ENCODE measurements at places on chromosomes 1 and 21.

- DNase-seq, result peak; percentile 84
Observed at GRCh38 chr1:167629681-167630567, at the start of gene RCSD1. RCSD1 (plus strand) TSS chr1:167630232; CDS start chr1:167630424, 192 bp downstream.

GRCh38 chr1:31937300-31938183, 626 bp downstream of the PTP4A2 start:
- peak; percentile 74 for DNase-seq

GRCh38 chr1:24074817-24075589, 36.9 kb downstream of the MYOM3 start:
- DNase-seq, result no peak

- DNase-seq, result no peak
Observed at GRCh38 chr1:212225871-212226302, 59.3 kb upstream of the PPP2R5A start.

- peak; percentile 74 for DNase-seq
Observed at GRCh38 chr1:37513795-37514349, 694 bp downstream of the MEAF6 start.

GRCh38 chr21:33835920-33836319, 79.7 kb downstream of the ATP5PO start:
- DNase-seq, result no peak

DNA sequence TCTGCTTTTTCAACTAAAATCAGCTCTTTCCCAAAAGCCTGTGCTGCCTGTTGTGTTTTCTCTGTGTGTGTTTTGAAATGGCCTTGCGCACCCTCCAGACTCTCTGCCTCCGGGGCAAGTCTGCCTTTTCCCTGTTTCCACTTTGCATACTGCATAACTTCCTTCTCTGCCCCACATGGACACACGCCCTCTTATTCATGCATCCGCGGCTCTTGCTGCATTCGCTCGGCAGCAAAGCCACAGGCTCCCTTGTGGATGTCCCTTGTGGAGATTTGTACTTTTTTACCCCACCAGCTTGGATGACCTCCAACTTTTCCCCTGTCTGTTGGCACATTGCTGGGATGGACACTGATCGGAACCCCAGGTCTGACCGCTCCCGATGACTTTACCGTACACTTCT, 147.6 kb downstream of the ADSS2 start:
- DNase-seq, result no peak

DNA sequence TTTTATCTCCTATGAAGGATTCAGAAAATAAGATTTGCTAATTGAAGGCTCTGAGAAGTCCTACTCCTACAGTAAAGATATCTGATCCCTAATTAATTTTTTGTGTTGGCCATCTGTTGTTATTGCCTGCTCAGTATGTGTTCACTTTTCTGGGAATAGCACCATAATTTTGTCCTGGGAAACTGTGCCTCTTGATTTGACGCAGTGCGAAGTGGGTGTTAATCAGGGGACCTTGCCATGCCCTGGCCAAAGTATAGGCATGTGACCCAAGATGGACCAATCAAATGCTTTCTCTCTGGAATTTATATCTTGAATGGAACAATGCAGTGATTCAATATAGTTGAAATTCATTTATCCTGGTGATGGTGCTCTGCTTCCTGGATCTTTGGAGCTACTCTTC, 30.4 kb upstream of the GNG12 start:
- DNase-seq, result no peak

GRCh38 chr1:227949954-227950734, 2.4 kb upstream of the WNT9A start:
- no peak for DNase-seq

DNA sequence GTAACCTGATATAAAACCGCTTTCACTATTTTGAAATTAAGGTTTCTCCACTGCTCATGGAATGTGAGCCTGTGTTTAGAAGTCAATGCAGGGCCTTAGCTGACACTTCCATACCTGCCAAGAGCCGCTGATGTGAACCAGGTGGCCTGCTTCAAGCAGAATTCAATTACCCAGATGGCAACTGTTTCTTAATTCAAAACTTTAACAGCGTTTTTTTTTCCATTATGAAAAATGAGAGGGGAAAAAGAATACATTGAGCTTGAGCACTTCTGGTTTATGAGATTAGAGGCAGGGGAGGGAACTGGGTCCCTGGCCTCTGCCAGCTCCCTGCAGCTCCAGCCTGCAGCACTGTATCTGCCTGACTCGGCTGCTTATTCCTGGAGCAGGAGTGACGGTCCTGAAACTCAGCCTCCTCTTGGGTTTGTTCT, 7.7 kb upstream of the ATP1A1 start:
- no peak for DNase-seq

- DNase-seq, result peak; percentile 41
Observed at GRCh38 chr1:30856260-30856790, 52.2 kb downstream of the SDC3 start.

DNA sequence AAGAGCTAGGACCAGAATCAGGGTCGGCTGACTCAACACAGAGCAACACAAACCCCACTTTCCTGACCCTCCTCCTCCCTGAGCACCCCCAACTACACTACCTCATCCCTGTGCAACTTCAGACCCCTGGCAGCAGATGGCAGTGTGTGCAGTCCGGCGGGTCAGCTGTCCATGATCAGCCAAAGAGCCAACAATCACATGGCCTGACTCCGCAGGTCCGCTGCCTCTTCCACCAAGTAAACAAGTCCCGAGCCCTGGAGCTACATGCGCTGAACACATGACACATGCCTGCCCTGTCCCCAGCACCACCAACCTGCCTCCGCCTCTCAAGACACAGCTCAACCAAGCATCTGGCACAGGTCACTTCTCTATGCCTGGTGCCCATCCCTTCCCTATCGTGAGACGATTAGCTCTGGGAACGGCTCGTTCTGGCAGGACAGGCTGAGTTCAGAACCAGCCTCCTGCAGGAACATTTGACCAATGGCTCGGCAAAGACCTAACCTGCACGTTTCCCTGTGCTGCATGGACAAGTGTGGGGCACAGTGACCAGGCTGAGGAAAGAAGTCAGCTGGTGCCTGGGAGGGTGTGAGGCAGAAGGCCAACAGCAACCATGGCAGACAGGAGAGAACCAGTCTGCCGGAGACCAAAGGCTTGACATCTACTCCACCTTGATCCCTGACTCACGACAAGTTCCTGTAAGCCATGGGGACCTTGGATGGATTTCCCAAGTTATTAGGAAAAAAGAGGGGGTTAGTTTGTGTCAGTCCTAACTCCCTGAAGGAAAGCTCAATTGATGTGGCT, 60.3 kb downstream of the CD46 start:
- DNase-seq, result no peak

DNA sequence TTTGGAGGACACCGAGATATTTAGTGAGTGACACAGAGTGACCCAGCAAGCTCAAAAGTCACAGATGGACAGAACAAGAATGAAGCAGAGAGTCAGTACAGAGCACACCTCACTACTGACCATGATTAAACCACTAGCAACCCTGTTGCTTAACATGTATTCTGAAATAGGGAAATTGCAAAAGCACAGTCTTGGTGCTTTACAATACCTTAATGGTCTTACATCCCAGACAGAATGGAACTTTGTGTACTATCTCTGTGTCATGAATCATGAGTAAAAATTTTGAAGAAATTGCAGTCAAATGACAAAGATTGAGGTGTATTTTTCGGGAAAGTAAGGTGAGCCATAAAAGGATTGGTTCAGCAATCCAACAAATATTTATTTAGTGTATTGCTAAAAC, 2.7 kb upstream of the SAMSN1 start:
- DNase-seq, result no peak

DNA sequence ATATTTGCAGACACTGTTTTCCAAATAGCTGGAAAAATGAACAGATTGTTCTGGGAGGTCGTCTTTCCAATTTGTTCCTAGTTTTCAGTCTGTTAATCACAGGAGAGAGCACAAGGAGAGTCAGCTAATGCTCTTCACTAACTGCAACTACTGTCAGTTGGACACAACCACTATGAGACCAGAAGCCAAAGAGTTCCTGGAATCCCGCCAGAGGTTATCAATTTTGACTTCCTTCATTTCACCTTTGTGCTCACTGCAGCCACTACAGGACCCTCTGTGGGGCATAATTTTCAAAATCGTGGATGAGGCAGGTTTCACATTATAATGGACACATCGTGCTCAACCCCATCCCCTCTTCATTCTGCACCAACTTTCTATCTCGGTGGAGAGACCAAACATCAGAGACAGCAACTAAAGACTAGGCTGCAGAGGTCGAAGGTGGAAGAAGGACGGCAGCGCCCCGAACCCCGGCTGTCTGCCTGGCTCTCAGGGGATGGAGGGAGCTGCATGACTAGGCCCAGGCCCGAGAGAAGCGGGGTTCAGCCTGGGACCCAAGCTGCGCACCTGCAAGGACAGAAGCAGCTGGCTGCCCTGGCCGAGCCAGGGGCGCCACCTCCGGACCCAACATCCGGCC, 602 bp downstream of the KIAA0319L start:
- DNase-seq, result peak; percentile 63

GRCh38 chr1:206658981-206659273, 23.6 kb downstream of the DYRK3 start:
- DNase-seq, result no peak

DNA sequence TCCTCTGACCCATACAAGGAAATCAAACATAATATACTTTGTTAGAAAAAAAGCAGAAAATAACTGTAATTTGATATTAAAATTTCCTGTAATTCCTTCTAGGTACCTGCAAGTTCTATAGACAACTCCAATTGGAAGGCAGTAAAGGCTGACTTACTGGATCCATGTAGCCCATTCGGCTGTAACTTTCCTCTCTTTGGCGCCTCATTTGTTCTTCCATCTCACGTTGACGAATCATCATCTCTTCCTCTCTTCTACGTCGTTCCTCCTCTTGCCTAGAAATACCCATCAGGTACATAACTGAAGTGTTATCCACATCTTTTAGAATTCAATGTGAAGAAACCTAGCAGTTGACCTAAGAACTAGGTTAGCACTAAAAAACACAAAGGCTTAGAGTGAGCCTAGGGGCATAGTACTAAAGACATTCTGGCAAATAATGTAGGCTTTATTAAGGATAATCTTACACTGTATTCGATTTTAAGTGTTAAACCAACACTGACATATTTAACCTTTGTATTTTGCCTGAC, 5.1 kb downstream of the SFPQ start:
- DNase-seq, result no peak

GRCh38 chr1:156682166-156682890, 5.1 kb upstream of the NES start:
- no peak for DNase-seq

- DNase-seq, result peak; percentile 67
Observed at GRCh38 chr1:109935451-109935900, 24.8 kb downstream of the CSF1 start.

DNA sequence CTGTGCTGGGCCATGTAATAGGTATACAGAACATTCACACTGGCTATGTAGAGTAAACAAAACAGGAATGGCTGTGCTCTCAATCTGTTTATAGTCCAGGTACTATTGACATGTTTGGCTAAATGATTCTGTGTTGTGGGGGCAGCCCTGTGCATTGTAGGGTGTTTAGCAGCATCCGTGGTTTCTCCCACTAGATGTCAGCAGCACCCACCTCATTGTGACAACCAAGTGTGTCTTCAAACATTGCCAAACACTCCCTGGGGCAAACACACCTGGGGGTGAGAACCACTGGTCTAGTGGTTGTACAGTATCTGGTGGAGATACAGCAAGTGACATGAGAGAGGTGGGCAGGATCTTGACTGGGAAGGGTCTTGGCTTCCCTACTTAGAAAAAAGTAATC, 80.4 kb upstream of the SPATA6 start:
- peak; percentile 19 for DNase-seq

- DNase-seq, result no peak
Observed at GRCh38 chr1:18088077-18088594, 19.5 kb upstream of the IGSF21 start.

- DNase-seq, result no peak
Observed at GRCh38 chr1:15220024-15220392, 27.0 kb upstream of the FHAD1 start.

DNA sequence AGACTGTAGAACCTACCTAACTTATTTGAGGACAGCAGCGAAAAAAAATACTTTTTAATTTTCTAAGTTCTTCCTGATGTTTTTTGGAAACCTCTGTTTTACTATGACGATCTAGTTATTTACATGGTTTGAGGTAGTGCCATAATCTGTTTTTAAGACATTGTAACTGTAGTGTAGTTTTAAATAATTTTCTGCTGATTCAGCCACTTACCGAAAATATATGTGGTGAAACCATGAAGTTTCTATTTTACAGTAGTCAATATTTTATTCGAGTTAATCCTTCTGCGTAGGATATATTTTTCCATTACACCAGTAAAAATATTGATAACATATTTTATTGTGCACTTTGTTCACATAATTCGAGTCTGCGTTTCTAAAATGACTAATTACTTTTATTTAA, 121.7 kb upstream of the RRP15 start:
- DNase-seq, result no peak

DNA sequence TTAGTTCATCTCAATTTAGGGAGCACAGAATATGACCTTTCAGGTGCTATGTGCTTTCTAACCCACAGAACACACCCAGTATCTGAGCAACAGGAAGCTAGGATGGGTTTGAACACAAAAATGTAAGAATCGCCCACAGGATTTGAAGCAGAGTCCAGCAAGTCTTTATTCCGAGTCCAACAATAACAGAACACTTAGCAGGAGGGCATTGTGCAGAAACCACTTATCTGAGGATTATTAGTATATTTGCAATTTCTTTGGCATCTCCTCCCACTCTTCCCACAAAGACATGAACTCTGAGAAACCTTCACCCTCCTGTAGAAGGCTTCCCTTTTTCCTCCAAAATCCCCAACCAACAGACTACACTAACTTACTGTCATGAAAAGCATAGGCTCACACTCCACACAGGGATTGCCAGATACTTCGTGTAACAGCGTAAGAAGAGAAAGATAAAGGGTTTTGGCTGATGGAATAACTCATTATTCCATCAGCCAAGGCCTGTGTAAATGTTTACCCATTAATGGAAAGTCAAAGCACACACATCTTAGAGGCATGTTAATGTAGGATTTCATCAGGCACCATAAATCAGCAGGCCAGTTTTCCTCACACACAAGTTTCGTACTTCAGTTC, 16.1 kb downstream of the SIPA1L2 start:
- no peak for DNase-seq

GRCh38 chr1:216464489-216464888, 41.2 kb upstream of the USH2A start:
- no peak for DNase-seq

- DNase-seq, result no peak
Observed at GRCh38 chr1:47906527-47907176, 90.5 kb downstream of the TRABD2B start.

Data from RPMI8226 (cell line).